ENCODE measurements at places on chromosomes 6 and 20.

DNA sequence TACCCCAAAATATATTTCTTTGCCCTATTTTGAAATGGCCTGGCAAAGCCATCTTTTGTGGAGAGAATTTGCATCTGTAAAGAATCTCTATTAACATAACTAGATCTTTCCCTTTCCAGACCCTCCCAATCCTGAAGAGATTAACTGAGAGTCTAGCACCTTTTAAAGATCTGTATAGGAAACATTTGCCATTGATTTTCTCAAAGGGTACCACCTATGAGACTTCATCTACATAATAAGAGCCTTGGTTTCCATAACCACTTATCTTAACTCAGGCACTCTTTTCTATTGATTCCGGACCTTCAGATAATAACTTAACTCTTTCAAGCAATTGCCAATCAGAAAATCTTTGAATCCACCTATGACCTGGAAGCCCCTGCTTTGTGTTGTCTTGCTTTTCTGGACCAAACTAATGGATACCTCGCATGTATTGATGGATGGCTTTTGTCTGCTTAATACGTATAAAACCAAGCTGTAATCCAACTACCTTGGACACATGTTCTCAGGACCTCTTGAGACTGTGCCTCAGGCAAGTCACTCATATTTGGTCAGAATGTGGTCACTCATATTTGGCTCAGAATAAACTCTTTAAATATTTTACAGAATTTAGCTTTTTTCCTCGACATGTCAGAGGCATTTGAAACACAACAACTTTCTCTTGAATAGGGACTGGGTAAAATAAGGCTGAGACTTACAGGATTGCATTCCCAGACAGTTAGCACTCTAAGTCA lies 31.4 kb downstream of the SLC22A2 start:
- DNase-seq = peak; percentile 27

GRCh38 chr6:90157441-90157840 lies 139.2 kb downstream of the BACH2 start:
- no peak for DNase-seq

DNA sequence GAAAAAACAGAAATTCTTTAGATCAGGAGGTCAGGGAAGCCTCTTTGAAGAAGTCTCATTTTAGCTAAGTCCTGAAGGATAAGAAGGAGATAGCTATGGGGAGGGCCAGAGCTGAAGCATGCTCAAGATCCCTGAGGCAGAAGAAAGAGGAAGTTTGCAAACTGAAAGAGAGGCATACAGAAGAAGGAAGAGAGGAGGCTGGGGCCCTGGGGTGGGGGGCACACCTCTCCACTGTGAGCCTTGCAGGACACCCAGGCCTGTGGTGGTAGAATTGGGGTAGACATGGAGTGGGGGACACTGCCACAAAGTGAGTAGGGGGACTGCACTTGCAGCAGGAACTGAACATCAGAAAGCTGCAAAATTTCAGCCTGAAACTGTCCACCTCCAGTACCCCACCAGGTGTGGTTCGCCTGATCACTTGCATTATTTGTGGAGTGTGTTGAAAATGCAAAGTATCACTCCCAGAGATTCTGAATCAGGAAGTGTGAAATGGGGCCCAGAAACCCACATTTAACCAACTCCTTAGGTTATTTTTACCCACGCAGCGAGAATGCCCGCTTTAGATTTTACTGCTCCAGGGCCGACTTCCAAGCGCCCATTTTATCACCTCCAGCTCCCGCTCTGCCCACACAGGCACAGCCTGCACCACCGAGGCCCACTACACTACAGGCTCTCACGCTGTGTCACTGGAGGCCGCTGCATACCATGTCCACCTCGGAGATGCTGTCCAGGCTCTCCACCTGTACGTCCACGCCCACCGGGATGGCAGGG lies 44.0 kb downstream of the GABRR2 start:
- DNase-seq = no peak

- no peak for DNase-seq
Measured at GRCh38 chr20:20229595-20229994, 138.3 kb upstream of the INSM1 start.

DNA sequence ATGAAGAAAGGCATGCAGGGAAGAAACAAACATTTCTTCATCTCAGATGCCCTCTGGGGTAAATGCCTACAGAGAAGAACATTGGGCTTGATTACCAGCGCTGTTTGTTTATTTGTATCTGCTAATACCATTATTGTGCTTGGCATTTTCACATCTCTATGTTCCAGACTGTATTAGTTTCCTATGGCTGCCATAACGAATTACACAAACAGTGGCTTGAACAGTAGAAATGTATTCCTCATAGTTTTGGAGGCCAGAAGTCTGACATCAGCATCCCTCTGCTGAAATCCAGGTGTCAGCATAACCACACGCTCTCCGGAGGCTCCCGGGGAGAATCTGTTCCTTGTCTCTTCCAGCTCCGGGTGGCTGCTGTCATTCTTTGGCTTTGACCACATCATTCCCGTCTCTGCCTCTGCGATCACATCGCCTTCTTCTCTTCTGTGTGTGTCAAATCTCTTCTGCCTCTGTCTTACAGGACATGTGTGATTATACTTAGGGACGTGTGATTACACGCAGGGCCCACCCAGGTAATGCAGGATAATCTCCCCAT lies 241.6 kb upstream of the SUPT3H start:
- DNase-seq = no peak
